HT1080 (cell line): ENCODE measurements at places on chromosomes 2 and 18. TPM values are rescaled to one million over a fixed set of nuclear protein-coding genes. Genes with fewer than 3 reads are reported as not detected.

LBX2 gene
- 0.84 and 4.0 TPM in 2 replicates for total RNA-seq

ZSWIM2 gene
- total RNA-seq: not detected in 2 replicates

ACP1 gene
- total RNA-seq: 114 and 122 TPM in 2 replicates

SATB2 gene
- total RNA-seq: 9.2 and 14.5 TPM in 2 replicates

IMPA2 gene
- 0.93 and 3.2 TPM in 2 replicates for total RNA-seq

RFX8 gene
- 8.1 and 10.6 TPM in 2 replicates for total RNA-seq

IL1A gene
- total RNA-seq: 0.85 and 1.1 TPM in 2 replicates

NCKAP5 gene
- total RNA-seq: 0.20 and 0.47 TPM in 2 replicates

KCNS3 gene
- 8.8 and 9.9 TPM in 2 replicates for total RNA-seq

ASIC4 gene
- total RNA-seq: not detected in 2 replicates

PSMA8 gene
- not detected in 2 replicates for total RNA-seq

LRATD1 gene
- total RNA-seq: 8.2 and 11.1 TPM in 2 replicates

LAMA3 gene
- 0.40 and 0.56 TPM in 2 replicates for total RNA-seq

ANKRD30B gene
- total RNA-seq: not detected in 2 replicates

ZFP36L2 gene
- 1.7 and 3.6 TPM in 2 replicates for total RNA-seq

AGXT gene
- not detected in 2 replicates for total RNA-seq

FAM228B gene
- 0.27 and 0.47 TPM in 2 replicates for total RNA-seq

CPO gene
- total RNA-seq: 0.10 TPM in 1 of 2 replicates, not detected in the other

TANC1 gene
- total RNA-seq: 17.0 and 20.0 TPM in 2 replicates

MFSD2B gene
- 0.07 TPM in 1 of 2 replicates, not detected in the other for total RNA-seq

TCF7L1 gene
- total RNA-seq: 0.10 and 0.16 TPM in 2 replicates

GCG gene
- 0.16 TPM in 1 of 2 replicates, not detected in the other for total RNA-seq

SH3BP4 gene
- 17.3 and 20.2 TPM in 2 replicates for total RNA-seq

NEU2 gene
- total RNA-seq: 0.24 and 0.37 TPM in 2 replicates

HOXD1 gene
- not detected in 2 replicates for total RNA-seq

FAM124B gene
- not detected in 2 replicates for total RNA-seq

GPR35 gene
- 0.05 TPM in 1 of 2 replicates, not detected in the other for total RNA-seq

VRK2 gene
- 21.5 and 24.4 TPM in 2 replicates for total RNA-seq

INHA gene
- total RNA-seq: not detected in 2 replicates
